ENCODE measurements at places on chromosomes 5 and 9.

- no peak for DNase-seq
Observed at GRCh38 chr9:73615557-73615956, 463.9 kb downstream of the ANXA1 start.

- no peak for DNase-seq
Observed at GRCh38 chr5:135348918-135349317, 50.1 kb downstream of the MACROH2A1 start.

- no peak for DNase-seq
Observed at GRCh38 chr5:73388740-73389139, 59.8 kb downstream of the FOXD1 start.

GRCh38 chr5:111952555-111952954 is 195.6 kb upstream of the NREP start:
- no peak for DNase-seq

DNA sequence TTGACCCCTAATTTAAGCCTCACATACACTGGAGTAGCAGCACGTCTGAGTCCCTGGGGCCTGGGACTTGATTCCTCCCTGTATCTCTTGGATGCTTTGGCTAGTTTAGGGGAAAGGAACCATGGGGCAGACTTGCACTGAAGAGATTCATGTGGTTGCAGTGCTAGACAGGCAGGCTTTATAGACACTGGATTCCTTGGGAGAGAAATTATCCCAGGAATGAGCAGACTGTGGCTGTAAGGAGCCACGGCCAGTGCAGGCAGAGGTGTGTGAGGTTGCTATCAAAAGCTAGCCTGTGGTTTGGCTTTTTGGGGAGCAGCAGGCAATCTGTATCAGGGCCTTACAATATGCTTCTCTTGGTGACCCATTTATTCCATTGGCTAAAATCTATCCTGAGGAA is 20.5 kb upstream of the PITX1 start:
- no peak for DNase-seq

- no peak for DNase-seq
Observed at GRCh38 chr9:113360242-113360842, 11.0 kb downstream of the BSPRY start.

DNA sequence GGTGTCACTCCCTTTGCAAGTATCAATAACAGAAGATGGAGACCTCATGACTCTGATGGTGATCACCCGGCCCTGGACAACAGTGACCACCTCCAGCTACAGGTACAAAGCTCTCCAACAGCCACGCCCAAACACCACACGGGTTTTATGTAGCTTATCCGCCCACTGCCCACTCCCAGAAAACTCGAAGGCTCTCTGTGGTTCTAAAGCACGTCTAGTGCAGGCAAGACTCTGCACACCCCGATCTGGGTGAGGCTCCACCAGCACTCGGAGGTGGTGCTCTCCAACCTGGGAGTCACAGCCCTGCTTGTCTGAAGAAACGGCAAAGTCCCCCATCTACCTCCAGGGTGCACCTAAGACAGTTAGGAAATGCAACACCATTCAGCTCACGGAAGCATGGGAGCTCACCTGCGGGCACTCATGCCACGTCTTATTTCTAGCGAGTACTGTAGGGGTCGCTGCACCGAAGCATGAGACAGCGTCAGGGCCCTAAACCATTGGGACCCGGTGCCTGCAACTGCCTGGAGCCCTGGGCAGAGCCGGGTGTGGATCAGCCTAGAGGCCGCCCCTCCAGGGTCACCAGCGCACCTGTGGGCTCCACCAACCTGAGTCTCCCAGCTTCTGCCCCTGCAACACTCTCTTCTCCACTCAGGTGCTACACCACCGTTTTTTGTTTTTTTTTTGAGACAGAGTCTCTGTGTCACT is 58.1 kb upstream of the ZNF354A start:
- no peak for DNase-seq

DNA sequence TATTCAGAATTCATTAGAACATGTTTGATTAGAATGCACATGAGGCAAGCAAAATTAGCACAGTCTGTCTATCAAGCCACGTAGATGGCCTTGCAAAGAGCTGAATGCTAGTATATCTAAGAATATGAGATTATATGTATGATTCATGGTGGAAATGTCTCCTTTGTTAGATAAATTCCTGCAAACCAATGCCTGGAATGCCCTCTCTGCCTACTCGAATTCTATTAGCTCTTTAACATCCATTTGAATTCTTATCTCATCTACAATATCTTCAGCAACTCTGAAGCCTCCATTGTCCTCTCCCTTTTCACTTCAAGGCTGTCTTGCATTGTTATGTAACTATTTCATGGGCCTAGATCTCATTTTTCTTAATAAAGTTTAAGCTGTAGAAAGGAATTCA is 205.5 kb downstream of the TMC1 start:
- DNase-seq, result no peak

GRCh38 chr9:38390851-38391250 is 1.7 kb upstream of the ALDH1B1 start:
- DNase-seq, result no peak

GRCh38 chr9:134059188-134059641 is 8.6 kb downstream of the BRD3 start:
- DNase-seq, result no peak

DNA sequence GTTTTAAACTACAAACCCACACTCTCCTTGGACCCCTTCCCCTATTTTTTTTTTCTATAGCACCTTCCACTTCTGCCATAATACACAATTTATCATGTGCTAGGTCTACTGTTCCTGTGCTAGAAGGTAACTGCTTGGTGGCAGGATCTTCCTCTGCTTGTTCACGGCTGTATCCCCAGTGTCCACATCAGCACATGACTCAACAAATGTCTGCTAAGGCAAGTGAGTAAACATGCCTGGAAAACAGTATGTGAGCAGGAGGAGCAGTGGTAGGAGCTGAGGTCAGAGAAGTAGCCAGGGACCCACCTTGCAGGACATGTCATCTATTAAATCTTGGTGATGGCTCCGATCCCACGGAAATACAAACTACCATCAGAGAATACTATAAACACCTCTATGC is 79.4 kb downstream of the AUH start:
- no peak for DNase-seq

DNA sequence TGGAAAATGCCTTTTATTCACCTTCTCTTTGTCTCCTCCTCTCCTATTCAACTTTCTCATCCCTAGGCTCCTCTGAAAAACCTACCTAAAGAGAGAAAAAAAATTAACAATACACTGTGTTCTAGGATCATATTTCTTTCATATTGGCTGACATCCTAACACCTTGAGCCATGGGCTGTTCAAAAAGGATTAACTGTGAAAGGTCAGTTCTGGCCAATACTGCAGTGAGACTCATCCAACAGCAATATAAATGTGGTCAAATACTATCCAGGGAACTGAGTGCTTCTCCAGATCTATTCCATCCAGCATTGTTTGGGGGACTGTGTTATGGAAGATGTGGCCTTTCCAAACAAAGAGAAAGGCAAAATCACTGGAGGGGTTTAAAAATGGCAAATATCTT is 131.1 kb upstream of the MOCS2 start:
- DNase-seq, result no peak

DNA sequence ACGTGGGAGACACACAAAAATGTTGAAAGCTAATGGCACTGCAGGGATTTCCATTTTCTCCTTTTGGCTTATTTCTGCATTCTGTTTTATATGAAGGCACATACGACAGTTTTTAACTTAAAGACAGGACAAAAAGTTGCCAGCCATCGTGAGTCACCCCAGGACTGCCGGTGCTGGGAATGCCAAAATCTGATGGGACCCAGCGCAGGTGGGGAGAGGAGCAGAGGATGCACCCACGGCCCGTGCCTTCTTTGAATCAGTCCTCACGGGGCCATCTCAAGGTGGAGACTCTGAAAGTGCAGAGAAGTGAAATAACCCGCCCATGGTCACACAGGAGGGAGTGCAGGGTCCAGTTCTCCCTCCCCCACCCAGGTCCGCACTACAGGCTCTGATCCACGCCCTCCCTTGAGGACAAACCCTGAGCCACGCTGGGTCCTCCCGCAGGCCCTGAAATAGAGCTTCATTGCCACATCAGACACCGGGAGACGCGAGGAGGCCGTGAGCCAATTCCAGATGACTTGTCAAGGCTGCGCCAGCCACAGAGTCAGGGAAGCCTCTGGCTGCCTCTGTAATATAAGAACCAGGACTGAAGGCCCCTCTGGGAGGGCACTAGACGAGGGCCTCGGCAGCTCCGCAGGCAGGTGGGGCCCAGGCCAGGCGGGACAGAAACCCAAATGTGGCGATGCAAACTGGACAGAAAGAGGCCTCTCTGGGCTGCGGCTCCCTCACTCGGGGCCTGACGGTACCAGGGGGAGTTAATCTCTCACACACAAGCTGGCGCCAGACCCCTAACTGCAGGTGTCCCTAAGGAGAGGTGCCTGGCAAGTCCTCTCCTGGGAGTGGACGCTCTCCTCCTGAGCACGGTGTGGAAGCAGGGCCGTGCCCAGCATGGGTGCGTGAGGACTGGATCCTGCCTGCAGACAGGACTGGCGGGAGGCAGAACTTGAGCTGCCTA is 22.9 kb downstream of the ADAMTS2 start:
- DNase-seq, result no peak

GRCh38 chr5:80569961-80570786 is at the start of gene ANKRD34B:
Gene ANKRD34B, minus strand, starts transcription at chr5:80570280. Its CDS starts 10,261 bp downstream, at chr5:80560019.
- DNase-seq, result no peak

GRCh38 chr9:121310571-121310970 is 42.6 kb downstream of the GSN start:
- no peak for DNase-seq

GRCh38 chr5:34648039-34648839 is 7.9 kb upstream of the RAI14 start:
- DNase-seq, result no peak

- no peak for DNase-seq
Observed at GRCh38 chr9:120741191-120741590, 26.9 kb upstream of the MEGF9 start.

GRCh38 chr9:100761276-100761802 is 183.5 kb downstream of the CAVIN4 start:
- DNase-seq, result no peak

DNA sequence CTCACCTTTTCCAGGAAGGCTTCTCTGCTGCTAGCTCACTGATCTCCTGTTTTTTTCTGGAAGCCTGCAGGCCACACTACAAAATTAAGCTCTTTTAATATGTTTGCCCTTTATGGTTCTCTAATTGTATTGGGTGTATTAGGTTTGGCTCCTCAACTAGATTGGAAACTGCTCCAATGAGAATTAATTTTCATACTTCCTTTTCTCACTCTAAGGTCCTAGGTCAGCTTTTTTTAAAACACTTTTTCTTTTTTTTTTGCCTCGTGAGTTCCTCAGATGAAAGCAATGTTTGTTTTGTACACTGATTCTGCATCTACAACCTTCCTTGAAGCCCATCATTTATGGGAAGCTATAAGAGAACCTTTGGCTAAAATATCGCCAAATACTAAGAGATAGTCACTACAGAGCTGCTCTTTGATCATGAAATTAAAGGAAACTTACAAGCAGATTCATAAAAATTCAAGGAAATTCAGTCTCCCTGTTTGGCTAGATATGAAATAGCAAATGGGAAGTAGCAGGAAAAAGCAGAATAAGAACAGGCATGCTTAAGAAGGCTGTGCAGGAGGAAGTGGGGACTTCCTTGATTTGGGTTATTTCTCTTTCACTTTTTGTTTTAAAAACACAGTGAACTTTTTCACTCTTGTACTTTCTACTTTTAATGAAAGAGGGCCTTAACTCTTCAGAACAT is 55.2 kb upstream of the FYB1 start:
- DNase-seq, result no peak

- no peak for DNase-seq
Observed at GRCh38 chr9:1922026-1922425, 93.1 kb upstream of the SMARCA2 start.

- DNase-seq, result no peak
Observed at GRCh38 chr9:109477258-109478050, 20.7 kb downstream of the PTPN3 start.

DNA sequence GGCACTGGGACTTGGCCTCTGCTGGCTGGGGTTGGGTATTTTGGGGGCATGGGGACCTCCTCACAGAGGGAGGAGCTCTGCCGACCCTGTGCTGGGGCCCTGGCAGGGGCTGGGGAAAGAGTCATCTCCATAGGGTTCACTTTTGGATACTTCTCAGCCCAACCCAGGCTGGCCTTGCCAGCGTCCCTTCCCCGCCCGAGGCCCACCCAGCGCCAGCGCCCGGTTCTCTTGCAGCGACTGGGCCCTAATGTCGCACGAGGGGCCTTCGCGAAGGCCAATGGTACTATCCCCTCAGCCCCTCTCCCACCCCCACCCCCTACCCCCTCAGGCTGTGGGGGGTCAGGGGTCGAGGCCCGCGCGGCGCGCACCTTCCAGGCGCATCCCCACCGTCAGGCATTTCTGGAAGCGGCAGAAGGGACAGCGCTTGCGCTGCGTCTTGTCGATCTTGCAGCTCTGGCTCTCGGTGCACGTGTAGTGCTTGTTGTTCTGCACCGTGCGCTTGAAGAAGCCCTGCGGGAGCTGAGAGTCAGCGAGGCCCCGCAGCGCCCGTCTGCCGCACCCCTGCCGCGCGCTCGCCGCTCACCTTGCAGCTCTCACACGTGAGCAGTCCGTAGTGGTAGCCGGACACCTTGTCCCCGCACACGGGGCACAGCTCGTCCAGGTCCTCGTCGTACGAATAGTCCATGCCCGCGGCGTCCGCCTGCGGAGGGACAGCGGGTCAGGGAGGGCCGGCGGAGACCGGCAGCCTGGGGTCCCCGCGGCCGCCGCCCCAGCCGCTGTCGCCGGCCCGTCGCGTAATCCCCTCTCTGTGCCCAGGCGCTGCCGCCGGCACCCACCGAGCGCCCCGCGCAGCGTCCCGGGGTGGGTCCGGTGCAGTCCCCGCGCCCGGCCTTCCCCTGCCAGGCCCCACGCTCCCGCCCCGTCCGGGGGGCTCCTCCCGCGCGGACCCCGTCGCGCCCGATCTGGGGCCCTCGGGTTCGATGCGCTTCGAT is 4.2 kb downstream of the NR5A1 start:
- no peak for DNase-seq

- no peak for DNase-seq
Observed at GRCh38 chr5:35668794-35669193, 51.1 kb downstream of the SPEF2 start.

GRCh38 chr5:132640613-132641012 is 17.4 kb upstream of the IL13 start:
- no peak for DNase-seq

DNA sequence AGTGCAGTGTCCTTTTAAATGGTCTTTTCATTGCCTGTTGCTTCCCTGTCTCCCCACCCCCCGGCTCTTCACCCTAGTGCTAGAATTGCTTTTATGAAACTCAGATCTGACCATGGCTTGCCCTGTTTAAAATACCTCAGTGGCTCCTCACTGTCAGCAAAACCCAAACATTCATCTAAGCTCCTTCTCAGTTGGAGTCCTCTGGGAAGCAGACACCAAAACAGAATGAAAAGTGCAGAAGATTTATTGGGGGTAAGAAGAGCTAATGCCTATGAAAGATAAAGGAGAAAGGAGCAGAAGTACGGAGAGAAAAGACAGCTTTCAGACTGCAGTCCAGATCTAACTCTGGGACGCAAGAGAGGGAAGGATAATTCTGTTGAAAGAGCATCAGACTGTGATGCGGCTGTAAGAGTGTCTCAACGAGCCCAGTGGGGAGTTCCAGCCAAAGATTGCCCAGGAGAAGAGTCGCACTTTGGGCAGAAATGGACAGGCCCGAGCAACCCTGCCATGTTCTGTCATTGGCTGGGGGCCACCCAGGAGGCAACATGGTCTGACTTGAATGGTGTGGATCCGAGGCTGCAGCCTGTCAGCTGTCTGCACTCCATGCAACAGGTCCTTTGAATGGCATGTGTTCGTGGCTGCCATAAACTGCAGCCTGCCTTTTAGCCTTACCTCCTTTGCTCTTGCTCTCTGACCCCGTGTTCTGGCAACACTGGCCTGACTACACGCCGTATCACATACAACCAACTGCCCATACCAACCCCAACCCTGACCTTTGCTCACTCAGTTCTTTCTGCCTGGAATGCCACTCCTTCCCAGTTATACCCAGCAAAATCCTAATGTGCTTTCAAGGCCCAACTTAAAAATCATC is 55.9 kb downstream of the IRF1 start:
- DNase-seq, result no peak

Data from AG04449 (cell line).